ENCODE measurements at places on chromosomes 2 and 18. TPM values are rescaled to one million over a fixed set of nuclear protein-coding genes. Genes with fewer than 3 reads are reported as not detected.

The AKAIN1 gene
- not detected for total RNA-seq

The RESP18 gene
- total RNA-seq: not detected

The AGXT gene
- not detected for total RNA-seq

DNA sequence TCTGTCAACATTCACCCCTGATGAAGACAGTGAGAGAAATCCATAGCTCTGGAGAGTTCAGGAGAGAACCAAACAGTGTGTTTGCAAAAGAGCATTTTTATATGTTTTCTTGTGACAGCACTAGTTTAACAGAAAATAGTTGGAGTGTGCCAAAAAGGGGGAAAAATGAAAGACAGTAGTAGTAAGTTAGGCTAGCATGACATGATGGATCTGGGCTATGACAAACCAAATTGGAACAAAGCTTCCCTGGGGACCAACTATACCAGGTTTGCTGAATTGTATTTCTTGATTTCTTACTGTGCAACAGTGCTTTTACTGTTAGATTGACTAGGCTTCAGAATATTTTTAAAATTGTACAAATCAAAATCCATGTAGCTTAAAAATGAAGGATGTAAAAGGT, 159.8 kb downstream of the ARHGAP15 start:
- no peaks in the 10 kb centered on the region for H3K4me1 ChIP-seq
- no peak overlapping the region for H3K4me3 ChIP-seq
- DNase-seq: no peak
- H3K27ac ChIP-seq: no peak overlapping the region

DNA sequence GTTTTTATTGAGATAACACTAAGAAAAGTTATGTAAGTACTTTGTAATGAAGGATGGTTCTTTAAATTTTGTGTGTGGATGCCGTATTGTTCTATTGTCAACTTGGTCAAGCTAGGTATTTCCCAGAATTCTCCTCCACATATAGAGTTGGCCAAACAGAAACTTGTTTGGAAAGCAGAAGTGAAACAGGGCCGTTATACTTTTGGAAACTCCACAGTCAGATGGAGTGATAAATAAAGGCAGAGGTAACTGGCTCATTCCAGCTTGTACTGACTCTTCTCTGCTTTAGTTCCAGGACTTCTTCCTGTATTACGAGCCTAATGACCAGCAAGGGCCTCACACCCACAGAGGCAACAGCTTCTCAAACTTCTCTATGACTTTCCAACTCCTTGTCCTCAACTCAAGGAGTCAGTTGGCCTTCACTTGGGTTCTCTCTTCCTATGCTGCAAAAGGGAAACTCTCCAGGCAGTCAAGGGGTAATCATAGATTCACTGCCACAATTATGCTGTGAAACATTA, 16.4 kb upstream of the STARD7 start:
- H3K27me3 ChIP-seq: no peaks in the 10 kb centered on the region
- H3K4me3 ChIP-seq: no peak overlapping the region
- no peak overlapping the region for H3K27ac ChIP-seq
- no peaks in the 10 kb centered on the region for H3K36me3 ChIP-seq
- no peaks in the 10 kb centered on the region for H3K4me1 ChIP-seq

- no peaks in the 10 kb centered on the region for H3K27me3 ChIP-seq
- H3K27ac ChIP-seq: no peak overlapping the region
- no peaks in the 10 kb centered on the region for H3K4me1 ChIP-seq
- H3K36me3 ChIP-seq: no peaks in the 10 kb centered on the region
- H3K4me3 ChIP-seq: no peak overlapping the region
Observed at GRCh38 chr2:39622860-39623259, 42.9 kb upstream of the TMEM178A start.

The MAP3K19 gene
- total RNA-seq: not detected

The ZNF396 gene
- total RNA-seq: 5.5 TPM

DNA sequence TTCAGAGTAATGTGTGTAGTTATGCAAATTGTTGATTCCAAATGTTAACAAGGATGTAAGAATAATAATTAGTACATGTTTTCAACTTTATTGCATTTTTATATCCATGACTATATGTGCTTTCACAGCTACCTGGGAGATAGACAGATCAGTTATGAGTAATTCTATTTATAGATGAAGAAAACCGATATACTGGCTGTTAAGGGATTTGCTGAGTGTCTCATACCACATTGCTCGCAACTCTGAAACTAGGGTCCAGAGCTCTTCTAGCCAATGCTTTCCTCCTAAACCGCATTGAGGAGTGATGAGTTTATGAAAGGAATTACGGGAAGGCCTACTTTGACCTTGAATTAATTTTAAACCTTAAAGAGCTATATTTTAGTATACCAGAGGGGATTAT, 202.3 kb downstream of the MYO3B start:
- no peaks in the 10 kb centered on the region for H3K4me1 ChIP-seq
- H3K27ac ChIP-seq: no peak overlapping the region
- DNase-seq: no peak
- peaks cover 6% of the 10 kb centered on the region for H3K27me3 ChIP-seq
- no peaks in the 10 kb centered on the region for H3K36me3 ChIP-seq

DNA sequence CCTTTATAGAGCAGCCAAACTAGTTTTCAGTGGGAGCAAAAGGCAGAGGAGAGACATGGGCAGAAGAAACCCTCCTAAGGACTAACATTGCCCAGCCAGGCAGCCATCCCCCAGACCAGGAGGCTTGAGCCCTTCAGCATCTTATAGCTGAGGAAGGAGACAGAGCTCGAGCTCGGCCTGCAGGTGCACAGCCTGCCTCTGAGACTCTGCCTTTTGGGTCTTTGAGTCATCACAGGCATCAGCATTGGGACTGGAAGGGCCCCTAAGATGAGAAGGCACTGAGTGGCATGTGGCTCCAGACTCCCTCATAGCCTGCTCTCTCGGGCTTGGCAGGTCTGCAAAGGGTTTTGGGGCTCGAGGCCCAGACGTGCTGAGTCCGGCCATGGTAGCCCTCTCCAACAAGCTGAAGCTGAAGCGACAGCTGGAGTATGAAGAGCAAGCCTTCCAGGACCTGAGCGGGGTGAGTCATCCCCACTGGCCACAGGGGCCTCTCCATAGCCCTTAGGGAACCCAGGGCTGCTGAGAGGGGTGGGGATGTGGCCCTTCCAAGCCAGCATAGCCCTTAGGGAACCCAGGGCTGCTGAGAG, 84.1 kb downstream of the EPAS1 start:
- H3K27me3 ChIP-seq: no peaks in the 10 kb centered on the region
- no peak for DNase-seq
- peaks cover 100% of the 10 kb centered on the region for H3K36me3 ChIP-seq
- no peak overlapping the region for H3K27ac ChIP-seq
- H3K4me1 ChIP-seq: peaks cover 4% of the 10 kb centered on the region
- no peak overlapping the region for H3K4me3 ChIP-seq

The OBSL1 gene
- 50.3 TPM for total RNA-seq

The ANKRD53 gene
- not detected for total RNA-seq

- peaks cover 34% of the 10 kb centered on the region for H3K27me3 ChIP-seq
- no peaks in the 10 kb centered on the region for H3K4me1 ChIP-seq
Observed at GRCh38 chr2:181456660-181457120, 496 bp upstream of the ITGA4 start.

Data from stomach (tissue), 19 donors.